Motor neuron (in vitro differentiated cells): ENCODE measurements at places on chromosomes 3 and 15.

- no peak for ATAC-seq
Measured at GRCh38 chr15:78212008-78212407, 22.4 kb downstream of the ACSBG1 start.

GRCh38 chr3:128289534-128289933 lies 136.3 kb downstream of the EEFSEC start:
- no peak for ATAC-seq

DNA sequence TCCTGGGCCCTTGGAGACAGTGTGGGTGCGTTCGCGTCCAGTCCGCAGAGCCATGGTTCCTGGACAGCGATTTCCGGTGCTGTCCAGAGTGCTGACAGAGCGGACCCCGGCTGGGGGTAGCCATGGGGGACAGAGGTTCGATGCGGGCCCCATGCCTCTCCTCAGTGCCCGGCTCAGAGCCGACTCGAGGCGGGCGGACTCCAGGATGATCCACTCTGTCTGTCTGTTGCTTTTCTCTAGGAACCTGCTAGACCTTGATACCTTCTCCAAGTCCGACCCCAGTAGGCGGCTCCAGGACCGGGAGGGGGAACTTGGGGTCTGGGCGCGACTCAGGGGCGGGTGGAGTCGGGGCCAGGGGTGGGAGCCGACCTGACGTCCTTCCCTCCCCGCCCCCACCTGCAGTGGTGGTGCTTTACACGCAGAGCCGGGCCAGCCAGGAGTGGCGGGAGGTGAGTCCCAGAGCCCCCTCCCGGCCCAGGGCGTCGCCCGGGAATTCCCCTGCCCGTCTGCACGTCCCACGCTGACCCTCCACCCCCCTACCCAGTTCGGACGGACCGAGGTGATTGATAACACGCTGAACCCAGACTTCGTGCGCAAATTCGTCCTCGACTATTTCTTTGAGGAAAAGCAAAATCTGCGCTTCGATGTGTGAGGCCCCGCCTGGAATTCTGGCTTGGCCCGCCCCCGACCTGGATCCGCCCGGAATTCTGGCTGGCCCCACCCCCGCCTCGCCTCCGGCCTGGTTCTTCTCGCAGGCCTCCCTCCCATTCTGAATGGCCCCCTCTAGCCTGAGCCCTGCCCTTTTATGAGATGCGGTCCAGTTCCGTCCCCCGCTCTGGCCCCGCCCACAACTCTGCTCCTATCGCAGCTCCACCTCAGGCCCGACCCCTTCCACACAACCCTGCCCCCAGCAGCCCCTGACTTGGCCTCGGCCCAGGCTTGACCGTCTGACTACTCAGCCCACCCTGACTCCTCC lies 1.0 kb downstream of the CPNE9 start:
- ATAC-seq, result peak; percentile 70

DNA sequence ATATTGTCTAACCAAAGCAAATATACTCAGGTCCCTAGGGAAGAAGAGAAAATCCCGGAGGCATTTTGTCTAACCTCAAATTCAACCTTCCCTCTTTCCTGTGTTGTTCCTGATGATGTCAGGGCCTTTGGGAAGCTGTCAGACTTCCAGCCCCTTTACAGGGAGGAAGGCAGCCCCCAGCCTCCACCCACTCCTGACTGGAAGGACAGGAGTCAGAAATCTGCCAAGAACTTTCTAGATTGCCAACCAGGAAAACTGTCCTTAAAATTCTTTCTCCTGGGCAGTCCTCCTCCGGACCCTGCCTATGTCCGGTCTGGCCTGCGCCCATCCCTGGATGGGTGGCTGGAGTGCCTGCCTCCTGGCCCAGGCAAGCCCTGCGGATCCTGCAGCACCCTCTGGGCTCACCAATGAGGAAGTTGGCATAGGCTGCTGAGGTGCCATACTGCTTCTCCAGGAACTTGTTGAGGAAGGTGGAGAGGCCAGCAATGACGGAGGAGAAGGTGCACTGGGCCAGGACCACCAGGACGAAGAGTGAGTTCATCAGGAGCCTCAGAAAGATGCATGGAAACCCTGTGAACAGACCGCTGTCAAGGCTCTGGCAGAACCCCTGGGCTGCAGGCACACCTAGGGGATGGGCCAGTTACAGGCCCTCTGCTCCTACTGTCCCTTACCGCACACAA lies 52.6 kb upstream of the RAB6B start:
- no peak for ATAC-seq

DNA sequence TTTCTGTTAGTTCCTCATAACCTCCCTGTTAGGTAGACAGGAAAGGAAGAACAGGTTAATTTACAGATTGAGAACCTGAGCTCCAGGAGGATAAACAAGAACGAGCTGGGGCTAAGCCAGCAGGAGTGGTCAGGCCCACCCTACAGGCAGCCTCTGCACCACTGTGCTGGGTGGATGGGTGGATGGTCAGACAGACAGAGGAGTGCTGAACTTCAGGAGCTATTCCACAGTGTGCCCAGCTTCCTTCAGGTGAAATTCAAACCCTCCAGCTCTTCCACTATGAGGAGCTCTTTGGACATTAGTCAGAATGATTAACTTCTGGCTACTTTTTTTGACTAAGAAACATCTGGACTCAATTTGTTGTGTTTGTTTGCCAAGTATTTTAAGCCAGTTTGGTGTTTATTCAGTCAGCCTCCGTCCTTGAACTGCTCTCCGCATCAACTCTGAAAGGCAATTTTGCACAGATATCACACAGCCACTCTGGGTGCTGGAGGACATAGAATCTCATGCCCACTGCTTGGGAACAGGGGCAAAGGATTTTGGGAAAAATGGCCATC lies 361.9 kb downstream of the CLSTN2 start:
- peak; percentile 20 for ATAC-seq
